Osteocyte (in vitro differentiated cells): ENCODE measurements at places on chromosomes 4 and X.

- peak; percentile 72 for DNase-seq
Observed at GRCh38 chrX:1558761-1559468, 21.9 kb upstream of the P2RY8 start.

DNA sequence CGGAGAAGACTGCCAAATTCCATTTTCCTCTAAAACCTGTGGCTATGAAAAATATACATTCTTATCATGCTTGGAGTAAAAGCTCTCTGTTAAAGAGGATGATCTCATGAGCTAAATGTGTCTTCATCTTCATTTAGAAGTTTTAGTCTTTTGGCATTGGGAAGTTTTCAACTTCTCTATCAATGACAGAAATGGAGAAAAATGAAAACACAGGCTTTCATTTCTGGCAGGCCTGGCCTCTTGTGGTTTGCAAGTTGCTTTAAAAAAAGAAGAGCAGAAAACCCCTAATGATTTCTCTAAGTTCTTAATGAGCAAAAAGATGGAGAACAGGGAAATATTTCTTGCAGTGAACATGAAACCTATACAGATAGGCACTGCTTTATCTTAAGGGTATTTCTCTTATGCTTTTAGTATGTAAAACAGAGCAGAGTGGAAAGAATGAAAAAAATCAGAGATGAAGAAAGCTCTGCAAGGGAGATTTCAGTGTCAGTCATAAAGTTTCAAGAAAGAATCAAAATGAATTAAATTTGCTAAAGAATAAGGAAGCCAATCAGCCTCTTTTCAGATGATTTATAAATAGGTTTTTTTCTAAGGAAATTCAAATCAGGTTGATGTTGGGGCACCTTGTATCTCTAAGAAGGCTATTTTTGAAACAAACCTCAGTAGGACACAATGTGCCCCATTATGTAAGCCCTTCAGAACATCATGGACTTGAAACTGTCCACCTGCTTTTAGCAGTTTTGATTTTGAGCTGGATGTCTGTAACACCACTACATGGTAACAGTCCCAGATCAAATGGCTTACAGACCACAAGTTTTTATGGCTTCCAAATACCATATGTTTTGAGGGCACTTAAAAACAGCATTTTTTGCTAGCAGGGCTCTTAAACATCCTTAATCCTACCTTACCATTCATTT lies 225.0 kb downstream of the GRIA3 start:
- no peak for DNase-seq

GRCh38 chr4:142544594-142544993 lies 301.5 kb downstream of the INPP4B start:
- DNase-seq, result no peak

DNA sequence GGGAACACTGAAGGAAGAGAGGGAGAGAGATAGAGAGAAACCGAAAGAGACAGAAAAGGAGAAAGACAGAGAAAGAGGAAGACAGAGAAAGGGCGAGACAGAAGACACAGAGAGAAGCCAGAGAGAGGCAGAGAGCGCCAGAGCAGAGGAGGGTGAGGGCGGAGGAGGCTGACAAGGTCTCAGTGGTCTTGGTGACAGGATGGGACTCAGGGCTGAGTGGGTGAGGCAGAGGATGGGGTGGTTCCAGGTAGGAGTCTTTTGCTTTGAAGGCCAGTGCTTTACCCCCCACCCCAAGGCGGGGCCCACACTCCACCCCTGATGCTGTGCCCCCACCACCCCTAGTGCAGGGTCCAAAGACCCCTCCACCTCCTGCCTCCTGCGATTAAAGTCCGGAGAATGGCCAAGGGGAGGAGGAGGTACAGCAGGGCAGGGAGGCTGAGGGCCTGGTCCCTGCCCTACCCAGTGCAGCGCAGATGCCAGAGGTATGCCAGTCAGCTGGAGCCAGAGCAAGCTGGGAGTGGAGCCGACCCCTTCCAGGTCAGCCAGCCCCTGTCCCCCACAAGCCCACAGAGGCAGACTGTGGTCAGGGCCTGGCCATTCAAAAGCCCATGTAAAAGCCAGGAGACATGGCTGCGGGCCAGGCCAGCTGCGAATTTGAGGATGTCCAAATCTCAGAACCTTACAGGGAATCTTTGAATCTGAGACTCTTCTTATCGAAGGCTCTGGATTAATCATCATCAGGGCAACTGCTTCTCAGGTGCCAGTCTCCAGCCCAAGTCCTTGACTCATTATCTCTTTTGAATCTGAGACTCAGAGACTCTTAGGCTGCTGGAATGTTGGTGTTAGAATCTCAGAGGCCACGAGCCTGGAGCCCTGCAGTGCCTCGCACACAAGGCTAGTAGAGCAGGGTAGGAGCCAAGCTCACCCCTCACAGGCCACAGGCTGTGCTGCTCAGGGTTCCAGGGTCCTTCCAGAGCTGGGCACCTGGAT lies 758 bp downstream of the IQSEC2 start:
- no peak for DNase-seq

DNA sequence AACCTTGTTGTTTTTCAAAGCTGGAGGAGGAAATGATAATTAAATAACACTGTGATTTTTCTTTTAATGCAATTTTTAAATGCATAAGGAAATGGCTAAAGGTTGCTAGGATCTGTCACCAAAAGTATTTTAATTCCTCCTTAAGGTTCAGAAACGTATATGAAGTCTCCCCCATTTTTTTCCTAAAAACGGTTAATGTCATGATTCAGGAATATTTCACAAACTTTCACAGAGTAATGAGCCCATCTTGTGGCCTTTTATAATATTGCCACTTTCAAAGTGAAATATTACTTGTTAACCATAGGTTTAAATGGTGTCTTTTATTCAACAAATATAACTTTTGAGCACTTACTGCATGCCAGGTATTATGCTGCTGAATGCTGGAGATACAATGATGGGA lies 99.5 kb upstream of the USP38 start:
- DNase-seq, result no peak

DNA sequence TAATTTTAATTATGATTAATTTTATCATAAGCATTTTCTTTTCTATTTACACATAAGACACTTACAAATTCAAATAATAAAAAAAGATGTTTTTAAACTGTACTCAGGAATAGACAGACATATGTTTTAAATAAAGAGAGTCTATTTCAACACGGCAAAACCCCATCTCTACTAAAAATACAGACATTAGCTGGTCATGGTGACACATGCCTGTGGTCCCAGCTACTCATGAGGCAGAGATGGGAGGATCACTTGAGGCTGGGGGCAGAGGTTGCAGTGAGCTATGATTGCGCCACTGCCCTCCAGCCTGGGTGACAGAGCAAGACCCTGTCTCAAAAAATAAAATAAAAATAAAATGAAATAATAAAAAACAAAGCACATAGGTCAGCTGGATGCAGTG lies 14.8 kb downstream of the FAM9B start:
- DNase-seq, result no peak

DNA sequence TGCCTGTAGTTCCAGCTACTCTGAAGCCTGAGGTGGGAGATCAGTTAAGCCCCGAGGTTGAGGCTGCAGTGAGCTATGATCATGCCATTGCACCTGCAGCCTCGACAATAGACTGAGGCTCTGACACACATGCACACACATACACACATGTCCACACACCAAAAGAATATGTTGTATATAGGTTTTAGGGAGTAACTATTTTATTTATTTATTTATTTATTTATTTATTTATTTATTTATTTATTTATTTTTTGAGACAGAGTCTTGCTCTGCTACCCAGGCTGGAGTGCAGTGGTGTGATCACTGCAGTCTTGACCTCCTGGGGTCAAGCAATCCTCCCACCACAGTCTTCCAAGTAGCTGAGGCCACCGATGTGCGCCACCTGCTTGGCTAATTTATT lies 78.3 kb downstream of the DCLK2 start:
- no peak for DNase-seq

DNA sequence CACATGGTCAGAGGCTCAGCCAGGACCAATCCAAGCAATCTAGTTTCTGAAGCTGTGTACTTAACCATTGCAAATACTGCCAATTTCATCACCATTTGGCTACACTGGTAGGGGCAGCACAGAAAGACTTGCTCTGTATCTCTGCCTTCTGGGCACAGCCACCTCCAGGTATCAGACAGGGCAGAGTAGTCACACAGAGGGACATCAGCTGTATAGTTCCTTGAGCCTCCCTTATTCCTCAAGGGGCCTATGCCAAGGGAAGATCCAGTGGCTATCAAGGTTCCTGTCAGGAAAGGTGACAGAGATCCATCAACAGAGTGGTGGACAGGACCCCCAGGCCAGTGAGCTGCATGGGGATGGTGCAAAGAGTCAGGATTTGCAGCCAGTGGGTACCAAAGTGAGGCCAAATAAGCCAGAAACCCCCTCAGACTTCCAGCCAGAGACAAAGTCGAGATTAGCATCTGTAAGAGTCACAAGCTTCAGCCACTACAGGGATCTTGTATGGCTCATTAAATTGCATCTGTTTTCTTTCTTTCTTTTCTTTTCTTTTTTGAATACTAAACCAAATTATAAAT lies 381.6 kb upstream of the CPEB2 start:
- no peak for DNase-seq

GRCh38 chrX:75211976-75212375 lies 55.9 kb upstream of the ABCB7 start:
- no peak for DNase-seq

DNA sequence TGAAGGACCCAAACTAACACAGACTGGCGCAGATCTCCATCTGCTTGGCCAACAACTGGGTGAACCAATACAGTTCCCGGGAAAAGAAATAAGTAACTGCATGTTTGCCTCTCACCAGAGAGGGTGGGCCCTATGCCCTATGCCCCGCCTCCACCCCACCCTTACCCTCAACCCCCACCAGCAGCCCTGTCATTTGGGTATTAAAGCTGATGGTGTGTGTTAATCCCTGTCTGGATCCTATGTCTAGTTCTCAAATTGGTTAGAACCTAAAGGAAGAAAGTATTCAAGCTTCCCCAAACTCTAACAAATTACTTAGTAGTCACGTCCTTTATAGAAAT lies 19.0 kb downstream of the SMPX start:
- DNase-seq, result no peak

GRCh38 chr4:185370268-185370949 lies 25.3 kb downstream of the LRP2BP start:
- no peak for DNase-seq

GRCh38 chrX:114717921-114718320 lies 134.0 kb downstream of the HTR2C start:
- no peak for DNase-seq

- peak; percentile 85 for DNase-seq
Observed at GRCh38 chr4:164383358-164384220, 370.3 kb upstream of the SMIM31 start.

GRCh38 chrX:120305531-120306141 lies 5.6 kb downstream of the TMEM255A start:
- DNase-seq, result no peak

- no peak for DNase-seq
Observed at GRCh38 chrX:80354966-80355465, 65.2 kb upstream of the TENT5D start.

- DNase-seq, result peak; percentile 34
Observed at GRCh38 chr4:27084685-27085361, 224.2 kb downstream of the STIM2 start.

- peak; percentile 54 for DNase-seq
Observed at GRCh38 chrX:150360331-150360730, 2.8 kb upstream of the MAMLD1 start.
